ENCODE measurements at places on chromosomes 16 and 17.
A peak's percentile ranks its signal among the peaks of the same experiment; 100 is the strongest.

DNA sequence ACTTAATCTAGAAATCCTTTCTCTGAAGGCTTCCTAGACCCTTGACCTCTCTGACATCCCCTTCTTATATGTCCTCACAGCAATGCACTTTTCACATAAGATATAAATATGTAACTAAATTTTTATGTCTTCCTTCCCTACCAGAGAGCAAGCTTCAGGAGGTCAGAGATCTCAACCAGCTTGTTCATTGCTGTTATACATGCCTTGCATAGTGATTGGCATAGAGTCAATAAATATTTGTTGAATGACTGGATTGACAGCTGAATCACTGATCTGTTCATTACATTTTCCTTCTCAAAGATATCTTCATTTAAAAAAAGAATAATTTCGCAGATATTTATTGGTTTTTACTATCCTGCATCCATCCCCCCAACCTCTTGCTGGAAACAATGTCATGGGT lies 29.5 kb downstream of the HYDIN start:
- no peak for DNase-seq

GRCh38 chr16:64364416-64364815 lies 757.4 kb downstream of the CDH11 start:
- no peak for DNase-seq

DNA sequence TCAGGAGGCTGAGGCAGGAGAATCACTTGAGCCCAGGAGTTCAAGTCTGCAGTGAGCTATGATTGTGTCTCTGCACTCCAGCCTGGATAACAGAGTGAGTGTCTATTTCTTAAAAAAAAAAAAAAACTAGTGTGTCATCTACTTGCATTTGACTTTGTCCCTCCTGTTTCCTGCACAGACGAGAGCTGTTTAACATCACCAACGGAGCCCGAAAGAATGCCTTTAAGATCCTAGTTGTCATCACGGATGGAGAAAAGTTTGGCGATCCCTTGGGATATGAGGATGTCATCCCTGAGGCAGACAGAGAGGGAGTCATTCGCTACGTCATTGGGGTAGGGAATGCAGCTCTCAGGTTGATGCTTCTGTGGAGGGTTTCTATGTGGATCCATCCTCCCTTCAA lies 13.4 kb downstream of the ITGAM start:
- DNase-seq: no peak

DNA sequence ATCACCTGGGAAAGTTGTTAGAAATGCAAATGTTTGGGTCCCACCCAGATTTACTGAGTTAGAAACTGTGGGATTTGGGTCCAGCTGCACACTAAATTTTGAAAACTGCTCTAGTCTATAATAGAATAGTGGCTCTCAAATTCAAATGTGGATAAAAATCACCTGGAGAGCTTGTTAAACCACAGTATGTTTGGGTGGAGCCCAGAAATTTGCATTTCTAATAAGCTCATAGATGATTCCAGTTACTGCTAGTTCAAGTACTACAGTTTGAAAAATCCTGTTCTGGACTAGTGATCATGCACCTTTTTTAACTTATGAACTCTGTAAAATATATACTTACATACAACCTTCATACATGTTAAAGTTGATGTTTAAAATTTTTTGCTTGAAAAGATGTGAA lies 27.8 kb downstream of the RABEP1 start:
- no peak for DNase-seq

GRCh38 chr17:30519707-30520106 lies 42.5 kb downstream of the GOSR1 start:
- DNase-seq: no peak

- DNase-seq: no peak
Measured at GRCh38 chr17:41987642-41988041, 21.0 kb downstream of the CNP start.

DNA sequence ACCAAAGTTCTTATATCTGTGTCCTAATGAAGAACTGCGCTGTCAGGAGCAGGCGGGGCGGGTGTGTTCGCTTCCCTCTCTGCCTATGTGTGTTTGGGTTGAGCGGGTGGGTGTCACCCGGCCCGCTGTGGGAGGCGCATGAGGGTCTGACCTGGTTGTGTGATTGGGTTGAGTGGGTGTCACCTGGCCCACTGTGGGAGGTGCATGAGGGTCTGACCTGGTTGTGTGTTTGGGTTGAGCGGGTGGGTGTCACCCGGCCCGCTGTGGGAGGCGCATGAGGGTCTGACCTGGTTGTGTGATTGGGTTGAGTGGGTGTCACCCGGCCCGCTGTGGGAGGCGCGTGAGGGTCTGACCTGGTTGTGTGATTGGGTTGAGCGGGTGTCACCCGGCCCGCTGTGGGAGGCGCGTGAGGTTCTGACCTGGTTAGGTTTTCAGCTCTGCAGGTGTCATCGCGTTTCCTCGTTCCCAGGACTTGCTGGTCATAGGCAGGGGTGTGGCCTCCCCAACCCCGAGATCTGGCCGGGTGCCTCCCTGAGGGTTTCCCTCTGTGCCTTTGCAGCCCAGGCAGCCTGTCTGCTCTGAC lies 69.6 kb upstream of the ZNF750 start:
- no peak for DNase-seq

- DNase-seq: no peak
Measured at GRCh38 chr16:5977329-5977728, 879.7 kb upstream of the EEF2KMT start.

DNA sequence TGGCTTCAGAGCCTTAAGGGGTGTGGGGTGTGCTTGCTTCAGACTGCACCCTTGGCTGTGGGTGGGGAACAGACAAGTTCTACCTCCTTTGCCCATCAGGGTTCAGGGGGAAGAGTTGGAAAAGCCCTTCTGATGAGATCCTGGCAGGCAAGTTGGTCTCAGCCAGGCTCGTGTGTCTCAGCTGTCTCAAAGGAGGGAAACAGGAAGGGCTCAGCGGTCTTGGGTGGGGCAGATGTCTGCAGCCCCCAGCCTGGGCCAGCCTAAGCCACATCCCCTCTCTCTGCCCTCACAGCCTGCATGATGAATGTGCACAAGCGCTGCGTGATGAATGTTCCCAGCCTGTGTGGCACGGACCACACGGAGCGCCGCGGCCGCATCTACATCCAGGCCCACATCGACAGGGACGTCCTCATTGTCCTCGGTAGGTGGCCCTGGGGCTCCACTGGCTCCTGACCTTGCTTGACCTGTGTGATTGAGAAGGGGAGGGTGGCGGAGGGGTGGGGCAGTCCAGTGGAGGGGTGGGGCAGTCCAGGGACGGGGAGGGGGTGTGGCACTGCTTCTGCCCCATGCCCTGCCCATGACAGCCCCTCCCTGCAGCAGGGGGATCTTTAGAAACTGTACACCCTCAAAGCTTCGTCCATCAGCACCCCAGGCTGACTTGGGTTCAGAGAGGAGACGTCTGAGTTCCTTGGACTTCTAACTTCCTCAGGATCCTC lies 199.5 kb downstream of the PRKCB start:
- DNase-seq: no peak

GRCh38 chr17:28507567-28508203 lies 1.5 kb downstream of the FOXN1 start:
- no peak for DNase-seq

GRCh38 chr17:80855948-80856862 lies 135.4 kb upstream of the CHMP6 start:
- peak; percentile 89 for DNase-seq

GRCh38 chr16:68935008-68935407 lies 91.7 kb downstream of the TANGO6 start:
- no peak for DNase-seq

GRCh38 chr16:1337486-1337885 lies 4.0 kb downstream of the BAIAP3 start:
- DNase-seq: no peak

DNA sequence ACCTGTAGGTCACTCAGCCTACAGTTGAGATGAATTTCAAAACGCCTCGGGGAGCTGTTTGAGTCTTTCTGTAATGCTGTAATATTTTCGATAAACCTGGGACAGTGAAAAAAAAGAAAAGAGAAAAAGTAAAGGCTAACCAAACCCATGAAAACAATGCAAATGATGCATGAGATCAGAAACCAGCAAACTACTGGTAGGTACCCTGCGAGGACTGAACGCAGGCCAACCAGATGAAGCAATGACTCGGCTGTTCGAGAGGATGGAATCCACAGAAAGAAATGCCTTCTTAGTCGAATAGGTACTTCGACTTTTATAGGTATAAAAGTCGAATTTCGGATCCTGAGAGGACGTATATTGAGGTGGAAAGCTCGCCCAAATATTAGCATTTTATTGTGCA lies 509 bp upstream of the ATAD5 start:
- peak; percentile 24 for DNase-seq

- DNase-seq: no peak
Measured at GRCh38 chr17:82108496-82108945, 10.5 kb upstream of the FASN start.

DNA sequence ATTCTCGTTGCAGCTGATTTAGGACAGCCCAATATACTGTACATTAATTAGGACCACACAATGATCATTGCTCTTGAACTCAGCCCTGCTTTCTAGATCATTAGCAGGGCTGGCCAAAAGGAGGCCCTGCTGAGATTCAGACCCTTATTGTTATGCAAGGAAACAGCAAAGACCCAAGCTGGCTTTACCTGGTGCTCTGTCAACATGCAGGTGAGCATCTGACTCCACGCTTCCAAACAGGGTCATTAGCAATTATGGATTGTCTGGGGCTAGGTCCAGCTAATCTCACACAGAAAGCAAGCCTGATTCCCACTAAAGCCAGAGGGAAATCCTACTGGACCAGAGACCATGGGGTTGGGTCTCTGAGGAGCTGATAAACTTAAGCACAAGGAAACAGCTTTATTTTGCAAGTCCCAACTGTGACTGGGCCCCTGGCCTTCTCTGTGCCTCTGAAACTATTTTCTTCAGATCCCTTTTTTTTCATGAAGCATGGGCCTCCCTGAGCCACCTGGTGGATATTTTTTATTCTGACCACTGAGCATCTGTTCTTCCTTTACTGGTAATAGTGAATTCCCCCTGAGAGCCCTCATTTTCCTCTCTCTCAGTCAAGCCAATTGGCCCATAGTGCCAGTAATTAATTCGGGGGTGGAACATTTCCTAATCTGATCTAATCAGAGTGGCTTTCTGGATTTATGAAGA lies 236.1 kb downstream of the GRIN2A start:
- no peak for DNase-seq

DNA sequence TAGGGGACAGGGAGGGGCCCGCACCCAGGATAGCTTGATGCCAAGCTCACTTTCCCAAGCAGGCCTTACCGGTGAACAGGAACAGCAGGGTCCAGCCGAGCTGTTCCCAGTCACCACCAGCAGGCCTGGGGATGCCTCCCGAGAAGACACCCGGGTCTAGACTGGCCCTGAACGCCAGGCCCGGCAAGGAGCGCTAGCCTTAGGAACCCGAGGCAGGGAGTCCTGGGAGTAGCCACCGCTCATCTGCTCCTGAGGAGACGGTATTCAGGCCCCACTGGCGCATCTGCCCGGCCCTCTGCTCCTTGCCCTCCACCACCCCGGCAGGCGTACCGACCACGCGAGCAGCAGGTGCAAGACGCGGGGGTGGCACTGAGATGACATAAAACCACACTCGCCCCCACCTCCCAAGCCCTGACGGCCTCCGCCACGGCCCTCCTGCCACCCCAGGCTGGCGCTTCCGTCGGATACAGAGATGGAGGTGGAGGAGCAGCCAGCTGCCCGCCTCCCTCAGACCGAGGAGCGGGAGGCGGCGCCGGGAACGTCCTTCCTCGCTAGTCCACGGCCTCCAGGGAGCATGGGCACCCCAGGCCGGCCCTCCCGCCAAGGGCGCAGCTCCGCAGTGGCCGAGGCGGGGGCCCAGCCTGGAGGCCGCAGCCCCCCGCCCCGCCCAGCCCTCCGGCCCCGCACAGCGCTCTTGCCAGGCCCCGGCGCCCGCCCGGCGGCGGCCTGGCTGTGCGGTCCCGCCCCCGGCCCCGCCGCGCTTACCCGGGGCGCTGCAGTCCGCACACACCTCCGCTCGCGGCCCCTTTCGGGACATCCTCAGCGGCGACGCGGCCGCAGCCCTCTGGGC lies 661 bp downstream of the GIT1 start:
- DNase-seq: peak; percentile 66

GRCh38 chr17:37506678-37507077 lies 17.0 kb downstream of the DUSP14 start:
- DNase-seq: no peak

DNA sequence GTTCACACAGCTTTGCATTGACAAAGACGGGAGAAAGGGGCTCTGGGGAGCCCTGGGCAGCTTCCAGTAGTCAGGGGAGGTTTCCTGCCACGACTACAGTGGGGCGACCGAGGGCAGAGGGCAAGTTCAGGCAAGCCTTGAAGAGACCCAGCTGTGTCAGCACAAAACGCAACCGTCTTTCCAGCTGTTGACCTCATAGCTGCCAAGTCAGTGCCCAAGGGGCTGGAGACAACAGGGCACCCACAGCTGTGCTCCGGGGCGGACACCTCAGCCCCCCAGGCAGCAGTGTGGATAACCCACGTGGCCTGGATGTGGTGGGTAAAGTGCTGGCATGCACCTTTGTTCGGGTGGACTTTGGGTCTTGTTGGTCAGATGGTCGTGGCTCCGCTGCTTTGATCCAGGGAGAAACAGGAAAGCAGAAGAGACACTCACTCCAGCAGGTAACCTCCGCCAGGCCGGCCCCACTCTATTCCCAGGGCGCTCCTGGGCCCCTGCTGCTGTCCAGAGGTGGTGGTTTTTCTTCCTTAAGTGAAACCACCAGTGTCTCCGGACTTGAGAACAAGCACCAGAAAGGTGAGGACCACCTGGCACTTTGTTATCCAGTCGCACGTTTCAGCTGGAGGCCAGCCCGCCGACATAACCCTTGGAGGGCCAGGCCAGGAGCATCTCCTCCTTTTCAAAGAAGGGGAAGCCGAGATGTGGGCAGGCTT lies 17.6 kb upstream of the CBX2 start:
- DNase-seq: no peak

DNA sequence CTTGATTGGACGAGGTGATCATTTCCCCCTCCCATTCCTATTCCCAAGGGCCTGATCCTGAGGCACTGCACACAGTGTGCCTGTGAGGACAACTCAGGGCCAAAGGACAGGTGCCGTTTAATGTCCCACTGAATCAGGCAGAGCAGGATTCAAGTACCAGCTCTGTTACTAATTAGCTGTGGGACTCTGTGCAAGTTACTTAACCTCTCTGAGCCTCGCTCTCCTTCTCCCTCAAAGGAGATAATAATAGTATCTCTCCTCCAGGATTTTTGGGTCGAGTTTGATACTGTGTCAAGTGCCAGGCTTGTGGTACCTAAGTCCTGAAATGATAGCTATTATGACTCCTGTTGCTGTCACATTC lies 86.8 kb upstream of the NKD1 start:
- DNase-seq: no peak

GRCh38 chr17:75428543-75429469 lies 23.3 kb upstream of the GRB2 start:
- no peak for DNase-seq

- DNase-seq: no peak
Measured at GRCh38 chr17:66807182-66807581, 27.7 kb upstream of the CACNG5 start.

Data from activated naive CD4-positive, alpha-beta T cell treated with anti-CD3 and anti-CD28 coated beads, Interleukin-2, amount 50 U/mL, for 16 hours (primary cell).